ENCODE measurements at places on chromosomes 6 and 20.
A peak's percentile ranks its signal among the peaks of the same experiment; 100 is the strongest.

DNA sequence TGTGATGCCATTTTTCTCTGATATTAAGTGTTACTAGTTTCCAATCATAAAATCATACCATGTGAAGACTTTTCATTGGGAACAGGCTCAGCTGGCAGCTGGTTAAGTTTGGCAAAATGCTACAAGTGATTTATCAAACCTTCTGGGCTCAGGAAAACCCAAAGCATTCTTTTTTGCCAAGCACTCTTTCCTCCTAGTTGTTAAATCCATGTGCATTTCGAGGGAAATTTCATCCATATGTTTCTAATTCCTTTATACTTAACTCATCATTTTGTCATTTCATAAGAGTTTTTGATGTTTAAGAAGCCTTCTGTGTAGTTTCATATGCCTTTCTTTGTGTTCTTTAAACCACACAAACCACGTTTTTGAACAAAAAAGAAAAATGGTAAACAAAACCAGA lies 217.6 kb upstream of the PDE10A start:
- DNase-seq, result peak; percentile 26

GRCh38 chr6:81562169-81562568 lies 190.3 kb downstream of the TENT5A start:
- DNase-seq, result peak; percentile 69

DNA sequence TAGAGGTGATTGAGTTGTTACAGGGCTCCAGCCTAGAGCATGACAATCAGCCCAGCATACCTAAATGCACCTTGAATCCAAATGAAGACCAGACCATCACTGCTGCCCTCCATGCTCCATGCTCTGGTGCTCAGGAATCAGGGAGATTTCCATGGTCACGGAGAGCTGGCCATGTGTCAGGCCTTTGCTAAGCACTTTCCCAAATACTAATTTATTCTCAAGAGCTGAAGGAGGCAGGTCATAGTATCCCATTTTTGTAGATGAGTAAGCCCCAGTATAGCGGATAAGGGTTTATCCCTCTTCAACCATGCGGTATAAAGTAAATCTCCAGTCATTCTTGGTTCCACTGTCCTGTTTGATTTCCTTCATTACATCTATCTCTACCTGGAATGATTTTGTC lies 240.8 kb downstream of the TFAP2A start:
- no peak for DNase-seq

DNA sequence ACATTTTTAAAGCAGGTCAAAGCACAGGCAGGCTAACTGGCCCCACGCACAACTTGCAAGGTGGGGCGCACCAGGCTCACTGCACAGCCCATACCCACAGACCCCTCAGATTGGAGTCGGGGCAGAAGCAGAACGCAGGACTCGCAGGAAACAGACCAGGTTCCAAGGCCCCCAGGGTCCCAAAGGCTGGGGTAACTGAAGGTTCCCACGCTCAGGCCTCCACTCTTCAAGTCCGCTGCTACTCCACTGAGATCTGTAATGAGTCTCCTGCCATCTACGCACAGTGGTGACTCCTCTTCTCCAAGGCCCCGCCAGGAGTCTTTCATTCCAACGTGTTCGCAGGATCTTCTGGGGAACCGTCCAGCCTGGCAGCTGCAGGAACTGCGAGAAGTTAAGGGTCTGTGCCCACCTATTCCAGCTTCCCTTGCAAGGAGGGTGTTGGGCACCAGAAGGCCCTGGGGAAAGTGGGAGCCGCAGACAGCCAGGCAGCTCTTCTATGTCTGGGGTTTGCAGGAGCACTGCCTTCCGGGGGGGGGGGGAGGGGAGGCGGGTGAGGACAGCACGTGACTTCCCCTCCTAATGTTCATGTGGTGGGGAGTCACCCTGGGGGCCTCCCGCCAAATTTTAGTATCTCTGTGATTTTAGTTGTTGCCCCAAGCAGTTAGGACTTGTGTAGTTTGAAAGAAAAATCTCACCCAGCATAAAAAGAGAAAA lies 2.0 kb upstream of the TAF4 start:
- DNase-seq, result no peak

GRCh38 chr6:87656857-87657256 lies 45.2 kb downstream of the AKIRIN2 start:
- no peak for DNase-seq
